Stimulated activated CD4-positive, alpha-beta T cell treated with anti-CD3 and anti-CD28 coated beads, Interleukin-1b, Interleukin-23, amount 100 ng/mL, for 4 hours (primary cell): ENCODE measurements at places on chromosomes 5 and 9.

DNA sequence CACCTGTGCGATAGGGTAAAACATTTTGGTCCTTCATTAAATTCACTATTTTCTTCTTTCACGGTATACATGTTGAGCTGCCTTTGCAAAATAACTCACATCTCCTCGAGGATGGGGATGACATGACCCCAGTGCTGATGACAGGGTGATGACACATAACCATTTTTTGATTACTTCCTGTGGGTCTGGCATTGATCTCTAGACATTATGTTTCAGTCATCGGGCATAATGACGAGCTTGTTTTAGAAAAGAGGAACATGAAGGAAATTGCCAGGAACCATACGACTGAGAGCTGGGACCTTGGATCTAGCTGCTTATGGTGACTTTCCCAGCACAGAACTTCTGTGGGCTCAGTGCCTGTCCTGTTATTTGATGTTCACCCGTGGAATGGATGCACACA lies 25.2 kb downstream of the COL5A1 start:
- no peak for DNase-seq

DNA sequence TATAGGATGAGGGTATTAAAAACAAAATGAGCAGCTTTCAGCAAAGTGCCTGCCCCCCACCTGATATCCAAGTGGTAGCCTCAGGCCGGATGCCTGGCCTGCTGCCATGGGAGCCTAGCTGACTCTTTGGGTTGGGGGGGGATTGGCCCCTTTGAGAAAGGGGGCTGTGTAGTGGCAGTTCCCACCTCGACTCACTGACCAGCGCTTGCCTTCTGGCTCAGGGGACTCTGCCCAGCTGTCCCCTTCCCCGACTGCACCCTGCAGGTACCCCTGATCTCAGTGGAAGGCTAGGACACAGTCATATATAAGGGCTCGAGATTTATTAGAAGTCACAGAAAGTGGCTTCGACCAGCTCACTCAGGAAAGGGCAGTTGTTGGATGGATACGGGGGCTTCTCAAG lies 1.5 kb upstream of the NEUROG1 start:
- DNase-seq = no peak

- DNase-seq = no peak
Observed at GRCh38 chr9:124855566-124855943, 2.3 kb downstream of the WDR38 start.

DNA sequence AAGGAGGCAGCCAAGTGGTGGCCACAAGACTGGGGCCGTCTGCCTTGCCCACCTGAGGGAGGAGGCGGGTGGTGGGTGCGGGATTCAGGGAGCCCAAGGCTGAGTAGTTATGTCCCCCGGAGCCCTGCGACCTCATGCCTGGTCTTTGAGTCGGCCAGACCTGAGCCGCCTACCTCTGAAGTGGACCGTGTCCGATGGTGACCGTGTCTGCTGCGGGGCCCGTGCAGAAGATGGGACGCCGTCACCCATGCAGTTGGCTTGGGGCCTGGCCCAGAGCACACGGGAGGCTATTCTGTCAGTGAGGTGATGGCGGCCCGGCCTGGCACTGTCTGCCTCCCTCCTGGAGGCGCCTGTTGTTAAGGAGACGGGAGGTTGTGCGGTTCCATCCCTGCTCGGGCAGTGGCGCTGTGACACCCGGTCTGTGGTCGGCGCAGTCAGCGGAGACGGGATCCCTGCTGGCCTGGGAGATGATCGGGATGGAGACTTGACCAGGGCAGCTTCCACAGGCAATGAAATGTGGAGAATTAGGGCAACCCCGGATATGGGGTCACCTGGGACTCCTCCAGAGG lies 62.5 kb upstream of the FCN2 start:
- DNase-seq = no peak

- DNase-seq = no peak
Observed at GRCh38 chr5:65356274-65356673, 125.4 kb downstream of the ADAMTS6 start.

- DNase-seq = no peak
Observed at GRCh38 chr5:136446565-136446964, 81.2 kb upstream of the TRPC7 start.

- no peak for DNase-seq
Observed at GRCh38 chr5:431001-431710, 11.8 kb upstream of the EXOC3 start.

GRCh38 chr5:164672205-164672604 lies 1166.8 kb downstream of the MAT2B start:
- DNase-seq = no peak
